ENCODE measurements at places on chromosomes 13 and 19.

GRCh38 chr13:77537289-77537919, 1.9 kb downstream of the SCEL start:
- DNase-seq: no peak

DNA sequence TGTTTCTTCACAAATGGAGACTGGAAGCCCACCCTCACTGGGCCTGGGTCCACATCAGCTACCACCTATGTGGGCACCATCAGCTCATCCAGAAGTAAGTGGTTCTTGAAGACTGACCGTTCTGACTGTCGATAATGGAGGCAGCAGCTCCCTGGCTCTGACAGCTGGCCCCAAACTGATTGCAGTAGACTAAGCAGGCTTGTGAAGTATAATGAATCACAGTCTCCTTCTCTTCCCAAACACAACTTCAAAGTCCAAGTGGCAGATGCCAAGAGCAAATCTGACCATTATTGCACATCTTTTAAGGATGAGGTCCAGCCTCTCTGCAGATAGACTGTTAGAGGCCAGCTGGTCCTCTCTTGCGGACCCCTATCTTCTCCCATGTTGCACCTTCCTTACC, 574.4 kb upstream of the KLF12 start:
- no peak for DNase-seq

DNA sequence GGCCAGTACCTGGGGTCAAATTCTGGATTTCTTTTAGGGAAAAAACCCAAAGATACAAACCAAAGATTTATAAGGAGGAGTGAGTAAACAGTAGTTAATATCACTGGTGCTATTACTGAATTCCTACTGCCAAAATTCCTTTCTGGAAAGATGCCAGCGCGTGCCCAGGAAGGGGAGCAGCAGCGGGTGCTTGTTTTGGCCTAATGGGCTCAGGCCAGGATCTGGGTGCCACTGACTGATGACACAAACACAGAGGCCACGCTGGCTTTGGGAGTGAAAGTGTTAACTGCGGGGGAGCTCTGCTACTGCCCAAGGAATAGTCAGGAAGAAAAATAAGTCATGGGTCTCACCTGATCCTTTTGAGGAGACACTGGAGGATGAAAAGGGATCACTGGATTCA, 61.2 kb downstream of the KLF2 start:
- no peak for DNase-seq

DNA sequence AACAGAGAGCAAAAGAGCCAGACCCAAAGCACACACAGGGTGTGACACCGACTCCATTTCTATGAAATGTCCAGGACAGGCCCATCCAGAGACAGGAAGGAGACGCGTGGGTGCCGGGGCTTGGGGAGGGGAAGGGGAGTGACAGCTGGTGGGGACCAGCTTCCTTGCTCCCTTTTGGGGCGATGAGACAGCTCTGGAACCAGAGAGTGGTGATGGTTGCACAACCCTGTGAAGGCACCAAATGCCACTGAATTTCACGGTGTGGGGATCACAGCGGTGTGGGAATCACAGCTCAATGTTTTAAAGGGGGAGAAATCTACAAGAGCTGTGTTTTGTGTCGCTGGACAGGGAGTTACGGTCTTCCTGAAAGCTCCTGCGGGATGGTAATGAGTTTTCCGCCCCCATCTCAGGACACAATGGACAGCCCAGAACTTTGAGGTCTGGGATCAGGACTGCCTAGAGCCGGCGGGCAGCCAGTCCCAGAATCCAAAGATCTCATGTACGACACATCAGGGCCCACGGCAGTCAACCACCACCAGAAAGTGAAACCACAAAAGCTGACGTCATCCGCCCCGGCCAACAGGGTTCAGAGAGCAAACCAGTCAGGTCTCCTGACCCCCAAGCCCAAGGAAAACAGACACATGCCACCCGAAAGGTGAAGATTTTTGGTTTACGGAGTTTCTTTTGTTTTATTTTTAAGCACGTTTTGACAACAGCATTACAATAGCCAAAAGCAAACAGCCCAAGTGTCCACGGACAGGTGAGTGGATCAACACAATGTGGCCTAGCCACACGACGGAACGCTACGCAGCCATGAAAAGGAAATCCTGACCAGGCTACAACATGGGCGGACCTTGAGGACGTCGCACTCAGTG, 7.3 kb downstream of the SGTA start:
- no peak for DNase-seq

- no peak for DNase-seq
These were observed 19.0 kb upstream of the PLPP2 start for GRCh38 chr19:310141-310651.

GRCh38 chr19:34041925-34042521, 130.3 kb upstream of the LSM14A start:
- peak; percentile 3 for DNase-seq

GRCh38 chr19:50344661-50345318, 15.6 kb upstream of the KCNC3 start:
- DNase-seq: no peak

DNA sequence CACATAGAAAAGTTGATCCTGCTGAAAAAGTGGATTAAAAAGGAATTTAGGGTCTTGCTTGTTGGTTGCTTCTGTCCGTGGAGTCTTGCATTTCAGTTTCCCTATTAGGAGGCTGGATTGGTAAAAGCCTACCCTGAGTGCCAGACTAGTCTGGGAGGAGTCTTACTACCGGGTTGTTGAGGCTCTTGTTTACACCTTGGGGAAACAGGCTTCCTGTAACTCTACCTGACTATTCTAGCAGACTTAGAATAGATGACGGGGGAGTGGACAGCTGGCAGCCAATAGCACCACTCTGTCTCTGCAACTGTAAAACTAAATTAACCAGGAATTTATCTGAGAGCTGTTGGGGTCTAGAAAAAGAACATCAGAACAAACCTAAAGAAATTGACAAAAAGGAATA, 11.3 kb upstream of the MPHOSPH8 start:
- no peak for DNase-seq

GRCh38 chr19:15452111-15453047, 2.6 kb upstream of the WIZ start:
- no peak for DNase-seq

DNA sequence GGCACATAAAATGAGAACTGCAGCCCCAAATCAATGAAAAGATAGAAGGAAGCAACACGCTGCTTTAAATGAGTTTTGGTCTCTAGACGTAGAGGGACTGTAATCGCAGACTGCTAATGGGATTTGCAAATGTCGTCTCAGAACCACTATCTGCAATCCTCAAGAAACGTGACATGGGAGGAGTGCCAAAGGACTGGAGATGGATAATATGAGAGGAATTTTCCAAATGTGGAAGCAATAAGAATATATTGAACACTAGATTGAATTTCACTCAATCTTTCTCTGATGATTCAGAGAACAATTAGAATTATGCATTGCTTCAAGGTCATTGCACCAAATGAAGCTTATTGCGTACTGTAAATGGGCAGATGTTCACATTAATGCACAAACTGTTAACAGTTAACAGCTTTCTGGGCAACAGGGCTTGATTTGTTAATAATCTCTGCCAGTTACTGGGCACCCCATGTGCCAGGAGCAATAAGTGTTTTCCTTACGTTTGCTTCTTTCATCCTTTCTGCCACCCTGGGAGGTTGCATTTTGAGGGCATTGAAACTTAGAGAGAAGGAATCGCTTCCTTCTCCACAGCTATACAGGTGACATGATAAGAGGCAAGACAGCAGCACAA, 62.8 kb upstream of the WASF3 start:
- DNase-seq: no peak

GRCh38 chr19:14317157-14317556, 64.1 kb upstream of the ADGRE5 start:
- no peak for DNase-seq

DNA sequence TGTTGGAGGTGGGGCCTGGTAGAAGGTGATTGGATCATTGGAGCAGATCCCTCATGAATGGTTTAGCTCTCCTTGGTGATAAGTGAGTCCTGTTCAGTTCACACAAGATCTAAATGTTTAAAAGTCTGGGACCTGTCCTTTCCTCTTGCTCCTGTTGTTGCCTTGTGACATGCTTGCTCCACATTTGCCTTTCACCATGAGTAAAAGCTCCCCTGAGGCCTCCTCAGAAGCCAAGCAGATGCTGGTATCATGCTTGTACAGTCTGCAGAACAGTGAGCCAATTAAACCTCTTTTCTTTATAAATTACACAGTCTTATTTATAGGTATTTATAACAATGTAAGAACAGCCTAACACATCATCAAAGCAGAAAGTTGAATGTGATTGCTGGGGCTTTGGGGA, 24.2 kb upstream of the RFC3 start:
- DNase-seq: no peak

DNA sequence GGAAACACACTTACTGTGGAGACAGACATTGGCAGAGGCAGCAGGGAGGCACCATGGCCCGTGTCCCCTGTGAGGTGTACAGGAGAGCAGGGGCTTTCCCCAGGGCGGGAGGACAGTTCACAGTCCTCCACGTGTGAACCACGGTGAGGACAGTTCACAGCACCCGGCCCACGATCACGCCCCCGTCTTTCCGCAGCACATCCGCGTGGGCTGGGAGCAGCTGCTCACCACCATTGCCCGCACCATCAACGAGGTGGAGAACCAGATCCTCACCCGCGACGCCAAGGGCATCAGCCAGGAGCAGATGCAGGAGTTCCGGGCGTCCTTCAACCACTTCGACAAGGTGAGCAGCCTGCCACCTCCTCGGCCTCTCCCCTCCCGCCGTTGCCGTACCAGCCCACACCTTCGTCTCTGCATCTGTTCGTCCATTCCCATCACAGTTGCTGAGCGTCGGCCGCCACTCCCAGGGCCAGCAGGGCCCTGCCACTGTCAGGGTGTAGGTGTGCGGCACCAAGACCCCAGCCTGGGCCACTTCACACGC, 17.4 kb downstream of the CAPN12 start:
- no peak for DNase-seq

DNA sequence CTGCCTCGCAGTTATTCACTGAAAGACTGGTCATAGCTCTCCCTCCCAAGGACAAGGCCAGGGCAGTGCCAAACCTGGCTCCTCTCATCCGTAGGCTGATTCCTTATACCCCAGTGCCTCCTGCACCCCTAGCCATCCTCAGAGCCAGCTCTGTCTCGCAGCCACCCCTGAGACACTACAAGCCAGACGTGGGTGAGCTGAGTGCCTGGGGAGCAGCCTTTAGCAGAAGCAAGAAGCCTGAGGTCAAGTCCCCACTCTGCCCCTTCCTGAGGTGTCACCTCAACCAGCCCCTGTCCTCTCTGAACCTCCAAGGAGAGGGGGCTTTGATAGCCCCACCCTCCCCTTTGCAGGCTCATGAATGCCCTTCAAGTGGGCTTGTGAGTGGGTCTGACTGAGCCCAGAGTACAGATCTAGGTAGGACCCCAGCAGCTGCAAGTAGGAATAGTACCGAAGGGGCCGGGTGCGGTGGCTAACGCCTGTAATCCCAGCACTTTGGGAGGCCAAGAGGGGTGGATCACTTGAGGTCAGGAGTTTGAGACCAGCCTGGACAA, 14.8 kb upstream of the AKAP8L start:
- no peak for DNase-seq

DNA sequence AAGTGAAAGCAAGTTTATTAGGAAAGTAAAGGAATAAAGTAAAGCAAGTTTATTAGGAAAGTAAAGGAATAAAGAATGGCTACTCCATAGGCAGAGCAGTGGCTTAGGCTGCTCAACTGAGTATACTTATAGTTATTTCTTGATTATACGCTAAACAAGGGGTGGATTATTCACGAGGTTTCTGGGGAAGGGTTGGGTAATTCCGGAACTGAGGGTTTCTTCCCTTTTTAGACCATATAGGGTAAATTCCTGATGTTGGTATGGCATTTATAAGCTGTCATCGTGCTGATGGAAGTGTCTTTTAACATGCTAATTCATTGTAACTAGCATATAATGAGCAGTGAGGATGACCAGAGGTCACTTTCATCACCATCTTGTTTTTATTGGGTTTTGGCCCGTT, 194.3 kb downstream of the DLEU7 start:
- DNase-seq: no peak

GRCh38 chr13:100275746-100276145, 186.9 kb downstream of the PCCA start:
- no peak for DNase-seq

DNA sequence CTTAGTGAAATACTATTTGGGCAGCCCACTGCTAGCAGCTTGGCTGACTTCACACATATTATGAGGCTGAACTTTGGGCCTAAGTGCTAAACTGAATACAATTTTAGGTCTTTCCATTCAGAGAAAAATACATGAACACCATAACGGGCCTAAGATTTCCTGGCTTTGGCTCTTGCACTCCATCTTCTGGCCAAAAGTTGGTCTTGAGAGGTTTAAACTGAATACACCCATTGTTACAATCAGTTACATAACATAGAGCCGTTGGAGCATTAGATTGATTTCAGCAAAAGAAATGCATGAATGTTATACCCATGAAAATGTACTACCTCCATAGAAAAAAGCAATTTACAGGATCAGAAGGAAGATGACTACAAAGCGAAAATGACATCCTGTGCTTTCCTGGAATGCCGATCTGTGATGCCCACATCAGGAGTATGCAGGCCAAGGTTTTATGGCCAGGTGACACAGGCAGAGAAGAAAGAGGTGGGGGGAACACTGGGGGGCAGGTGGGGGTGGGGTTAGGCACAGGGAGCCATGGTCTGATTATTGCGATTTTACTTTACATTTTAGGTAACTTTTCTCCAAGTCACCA, 11.1 kb upstream of the SHISA2 start:
- DNase-seq: peak; percentile 62

DNA sequence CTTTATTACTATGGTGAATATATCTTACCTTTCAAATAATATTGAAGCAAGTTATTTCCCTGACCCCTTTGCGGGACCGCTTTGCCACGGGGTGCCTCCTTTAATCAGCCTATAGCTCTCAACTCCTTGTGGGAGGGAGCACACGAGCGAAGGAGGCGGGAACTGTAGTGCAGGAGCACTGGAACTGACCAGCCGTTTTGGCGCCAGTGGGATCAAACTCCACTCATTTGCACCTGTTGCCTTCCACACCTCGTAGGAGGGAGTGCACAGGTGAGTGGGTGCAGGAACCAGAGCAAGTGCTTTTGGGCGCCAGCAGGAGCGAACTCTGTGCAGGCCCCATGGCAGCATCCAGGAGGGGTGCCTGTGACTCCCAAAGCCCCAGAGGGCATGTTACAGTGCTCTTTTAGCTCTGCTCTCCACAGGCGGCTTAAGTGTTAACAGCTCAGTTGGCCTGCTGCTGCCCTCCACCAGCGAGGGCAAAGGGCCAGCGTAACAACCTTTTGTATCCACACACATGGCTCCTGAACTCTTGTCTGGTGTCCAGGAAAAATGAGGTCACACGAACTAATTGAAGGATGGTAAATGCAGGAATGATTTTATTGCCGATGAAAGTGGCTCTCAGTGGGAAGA, 206.9 kb downstream of the GGACT start:
- no peak for DNase-seq

- no peak for DNase-seq
These were observed 9.2 kb upstream of the KANK3 start for GRCh38 chr19:8352134-8352827.

All from NCI-H2081 (cell line).